ENCODE measurements at places on chromosomes 3 and 15. TPM values are rescaled to one million over a fixed set of nuclear protein-coding genes. Genes with fewer than 3 reads are reported as not detected.

Gene GATM
- total RNA-seq: 8.9 TPM

Gene TOMM70
- total RNA-seq: 44.2 TPM

Gene FAM43A
- 87.8 TPM for total RNA-seq

Gene GOLGA6L10
- total RNA-seq: 0.92 TPM

- DNase-seq: no peak
Observed at GRCh38 chr3:61522626-61523025, 38.7 kb upstream of the PTPRG start.

- DNase-seq: no peak
Observed at GRCh38 chr3:142888099-142888480, 793 bp downstream of the PCOLCE2 start.

GRCh38 chr3:32172420-32172819, 66.0 kb downstream of the GPD1L start:
- no peak for DNase-seq

- no peak for DNase-seq
Observed at GRCh38 chr3:137082763-137083162, 125.0 kb downstream of the IL20RB start.

- DNase-seq: no peak
Observed at GRCh38 chr3:73569246-73569760, 55.4 kb downstream of the PDZRN3 start.

GRCh38 chr15:57561041-57561711, 30.5 kb upstream of the MYZAP start:
- peak; percentile 77 for DNase-seq

DNA sequence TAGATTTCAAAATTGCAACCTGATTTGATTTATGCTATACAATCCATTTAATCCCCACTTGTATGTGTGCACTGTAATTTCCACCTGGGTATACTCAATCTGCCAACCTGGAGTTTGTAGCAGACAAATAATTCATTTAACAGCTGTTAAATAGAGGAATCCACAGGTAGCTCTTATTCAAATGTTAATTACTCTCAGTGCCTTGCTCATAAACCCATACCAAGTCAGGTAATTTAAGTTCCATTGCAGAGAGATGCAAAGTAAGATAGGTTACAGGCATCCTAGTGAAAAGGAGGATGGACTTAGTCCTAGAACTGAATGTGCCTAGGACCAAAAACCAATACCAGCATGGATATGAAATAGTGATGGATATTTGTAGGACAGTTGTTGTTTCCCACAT, 674.2 kb downstream of the TBL1XR1 start:
- no peak for DNase-seq

DNA sequence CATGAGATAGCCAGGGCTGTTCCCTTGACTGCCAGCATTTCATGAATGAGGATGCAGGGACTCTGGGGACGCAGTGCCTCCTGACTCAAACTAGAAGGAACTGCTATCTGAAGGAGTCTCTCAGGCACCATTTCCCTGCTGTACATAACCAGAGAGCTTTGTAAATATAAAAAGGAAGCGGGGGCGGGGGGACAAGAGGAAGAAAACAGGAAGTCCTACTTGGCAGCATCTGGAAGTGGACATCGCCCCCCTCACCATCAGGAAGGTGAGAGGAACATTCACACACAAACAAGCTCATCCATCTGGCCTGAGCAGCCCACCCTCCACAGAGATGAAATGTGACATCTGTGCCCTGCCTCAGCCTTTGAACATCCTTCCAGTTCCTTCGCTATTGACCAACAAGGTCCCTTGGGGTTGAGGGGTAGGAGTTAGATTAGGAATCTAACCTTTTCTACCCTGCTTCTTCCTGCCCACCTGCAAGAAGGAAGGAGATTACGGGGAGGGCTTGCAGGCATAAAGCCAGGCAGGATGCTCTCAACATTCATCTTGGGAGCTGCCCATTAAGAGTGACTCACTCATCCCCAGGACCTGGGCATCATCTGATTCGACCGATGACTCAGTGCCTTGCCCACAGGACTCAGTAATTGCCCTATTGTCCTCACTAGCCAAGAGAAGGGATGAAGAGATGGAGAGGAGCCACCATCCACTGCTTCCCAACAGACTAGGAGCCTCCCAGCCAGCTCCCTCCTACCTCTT, 31.9 kb downstream of the SH3BP5 start:
- DNase-seq: no peak

DNA sequence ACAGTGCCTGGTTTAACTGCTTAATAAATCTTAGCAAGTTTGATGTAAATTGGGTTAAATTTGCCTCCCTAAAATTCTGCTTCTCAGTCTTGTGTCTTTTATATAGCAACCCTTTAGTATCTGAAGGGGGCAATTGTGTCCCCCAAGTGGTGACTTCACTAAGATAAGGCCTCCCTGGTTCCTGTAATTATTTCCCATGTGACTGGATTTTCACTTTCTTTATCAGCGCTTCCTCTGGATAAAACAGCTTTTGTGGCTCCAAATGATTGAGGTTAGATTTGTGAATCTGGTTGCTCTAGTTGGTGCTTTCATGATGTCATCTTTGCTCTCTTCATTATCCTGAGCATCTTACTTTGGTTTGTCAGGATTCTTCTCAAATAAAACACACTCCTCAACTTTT, 334.3 kb upstream of the CTDSPL start:
- no peak for DNase-seq

- no peak for DNase-seq
Observed at GRCh38 chr15:52714968-52715367, 35.8 kb upstream of the ATOSA start.

- no peak for DNase-seq
Observed at GRCh38 chr3:119976214-119976613, 118.0 kb downstream of the GSK3B start.

- DNase-seq: no peak
Observed at GRCh38 chr3:149376718-149377407, 586 bp downstream of the TM4SF1 start.

DNA sequence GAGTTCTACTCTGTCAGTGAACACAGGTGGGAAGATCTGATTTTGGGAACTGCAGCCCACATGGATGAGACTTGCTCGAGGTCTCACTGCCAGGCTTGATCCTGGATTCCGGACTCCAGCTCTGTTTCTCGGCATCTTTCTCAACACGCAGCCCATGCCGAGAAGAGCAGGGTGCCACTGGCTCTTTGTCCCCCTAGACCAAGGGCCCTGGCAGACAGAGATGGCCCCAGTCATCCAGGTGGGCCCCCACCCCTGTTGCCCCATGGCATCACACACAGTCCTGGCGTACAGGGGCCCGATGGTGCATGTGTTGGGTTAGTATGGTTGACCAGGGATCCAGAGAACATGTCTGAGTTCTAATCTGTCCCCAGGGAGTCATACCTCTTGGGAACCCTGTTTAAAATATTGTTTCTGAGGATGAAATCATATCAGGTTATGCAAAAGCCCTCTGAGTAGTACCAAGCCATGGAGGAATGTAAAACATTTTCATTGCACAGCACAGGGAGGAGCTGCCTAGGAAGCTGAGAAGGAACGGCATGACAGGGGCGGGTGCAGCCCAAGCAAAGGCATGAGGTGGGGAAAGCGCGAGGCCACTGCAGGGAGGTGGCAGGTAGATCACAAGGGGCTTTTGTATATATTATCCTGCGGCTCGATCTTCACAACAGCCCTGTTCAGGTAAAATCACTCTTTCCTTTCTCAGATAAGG, 320.6 kb downstream of the UACA start:
- DNase-seq: no peak
